ENCODE measurements at places on chromosomes 4 and X.

GRCh38 chr4:105234582-105234981, 87.9 kb downstream of the TET2 start:
- DNase-seq, result no peak

- DNase-seq, result no peak
These were observed 627.0 kb downstream of the BCOR start for GRCh38 chrX:39470588-39471407.

DNA sequence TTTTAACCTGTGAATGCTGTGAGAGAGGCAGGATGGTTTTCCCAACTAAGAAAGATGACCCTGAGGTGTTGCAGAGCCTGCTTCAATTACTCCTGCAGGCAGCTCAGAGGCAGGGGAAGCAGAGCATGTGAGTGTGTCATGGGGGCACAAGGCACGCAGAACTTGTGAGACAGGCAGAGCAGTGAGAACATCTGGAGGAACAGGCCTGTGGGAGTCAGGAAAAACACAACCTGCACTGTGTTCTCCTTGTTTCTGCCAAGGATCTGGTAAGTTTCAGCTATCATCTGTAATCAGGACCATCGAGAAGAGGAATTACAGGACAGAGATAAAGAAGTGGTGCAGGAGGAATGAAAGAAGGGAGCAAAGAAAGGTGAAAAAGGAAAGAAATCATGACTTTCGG, 741.8 kb upstream of the INTU start:
- DNase-seq, result no peak

DNA sequence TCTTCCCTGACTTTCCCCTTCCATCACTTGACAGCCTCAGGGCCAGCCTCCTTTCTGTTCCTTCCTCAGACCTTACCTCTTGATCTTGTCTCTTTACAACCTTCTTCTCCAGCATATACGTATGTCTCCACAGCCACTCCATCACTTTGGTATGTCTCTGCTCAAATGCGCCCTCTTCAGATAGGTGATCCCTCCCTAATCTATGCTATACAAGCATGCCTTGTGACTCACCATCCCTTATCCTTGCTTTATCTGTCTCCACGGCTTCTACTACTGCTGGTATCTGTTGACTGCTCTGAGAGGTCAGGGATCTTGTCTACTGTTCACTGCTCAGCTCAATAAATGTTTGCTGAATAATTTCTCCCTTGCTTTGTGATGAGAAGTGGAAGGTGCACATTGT, 9.0 kb downstream of the ARAP2 start:
- DNase-seq, result no peak

DNA sequence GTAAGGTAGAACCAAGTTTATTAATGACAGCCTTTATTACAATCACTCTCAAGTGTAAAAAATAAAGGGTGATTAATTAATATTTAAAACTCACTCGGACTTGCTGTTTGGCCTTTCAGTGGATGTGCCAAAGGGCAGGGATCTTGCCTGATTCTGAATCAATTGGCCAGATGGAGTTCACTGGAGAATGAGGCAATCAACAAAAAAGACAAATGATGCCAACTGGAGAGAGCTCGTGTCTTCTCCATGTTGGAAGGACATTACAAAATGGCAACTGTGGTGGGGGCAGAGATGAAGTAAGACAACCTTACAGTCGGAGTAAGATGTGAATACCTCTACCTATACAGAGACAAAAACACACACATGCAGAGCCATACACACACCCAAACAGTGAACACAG, 188.0 kb downstream of the TSPAN5 start:
- DNase-seq, result no peak

GRCh38 chrX:8366481-8366880, 98.1 kb upstream of the VCX3B start:
- DNase-seq, result no peak

DNA sequence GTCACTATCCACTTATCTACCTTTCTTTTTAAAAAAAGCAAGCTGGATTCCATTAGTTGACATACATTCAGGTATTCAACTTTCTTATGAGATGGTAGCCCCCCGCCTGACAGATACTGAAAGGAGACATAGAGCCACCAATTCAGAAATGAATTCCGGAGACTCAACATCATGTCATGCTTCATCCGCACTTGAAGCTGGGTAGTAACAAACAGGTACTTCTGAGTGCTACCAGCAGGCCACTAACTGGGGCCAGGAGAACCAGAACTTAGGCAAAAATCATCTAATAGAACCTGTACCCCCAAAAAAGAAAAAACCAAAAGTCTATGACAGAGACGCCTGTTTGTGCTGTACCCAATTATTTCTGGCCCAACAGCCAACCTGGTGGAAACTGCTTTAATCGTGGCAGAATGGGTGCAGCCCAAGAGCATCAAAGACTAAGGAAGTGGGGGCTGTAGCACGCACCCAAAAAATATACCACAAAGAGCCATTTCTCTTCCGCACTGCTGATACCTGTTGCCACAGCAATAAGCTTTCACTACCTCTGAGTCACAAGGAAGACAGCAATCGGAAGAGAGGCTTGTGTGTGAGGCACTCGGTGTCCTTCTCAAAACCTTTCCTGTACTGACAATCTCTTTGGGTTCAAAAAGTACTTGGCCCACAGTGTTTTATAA, 84.8 kb downstream of the AFAP1 start:
- DNase-seq, result no peak

DNA sequence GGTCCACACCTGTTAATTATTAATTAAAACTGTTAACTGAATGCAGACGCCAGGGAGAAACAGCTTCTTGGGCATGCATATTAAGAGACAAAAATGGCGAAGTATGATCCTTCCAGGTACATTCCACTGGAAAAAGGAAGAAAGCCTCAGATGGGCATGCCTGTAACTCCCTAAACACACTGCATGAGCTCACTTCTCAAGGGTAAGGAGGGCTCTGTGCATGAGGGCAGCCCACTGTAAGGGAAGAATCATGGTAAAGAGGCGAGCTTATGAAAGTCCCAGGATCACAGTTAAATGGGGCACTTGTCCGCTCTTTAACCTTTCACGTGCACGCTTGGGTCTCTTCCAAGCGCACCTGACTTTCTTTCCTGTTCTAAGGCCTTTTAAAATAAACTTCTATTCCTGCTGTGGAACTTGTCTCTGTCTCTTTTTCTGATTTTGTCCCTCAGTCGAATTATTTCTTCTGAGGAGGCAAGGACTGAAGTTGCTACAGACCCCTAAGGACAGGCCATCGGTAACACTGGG, 321.7 kb downstream of the PPP1R2C start:
- no peak for DNase-seq

- DNase-seq, result no peak
These were observed 44.9 kb downstream of the HAND2 start for GRCh38 chr4:173485164-173485563.

DNA sequence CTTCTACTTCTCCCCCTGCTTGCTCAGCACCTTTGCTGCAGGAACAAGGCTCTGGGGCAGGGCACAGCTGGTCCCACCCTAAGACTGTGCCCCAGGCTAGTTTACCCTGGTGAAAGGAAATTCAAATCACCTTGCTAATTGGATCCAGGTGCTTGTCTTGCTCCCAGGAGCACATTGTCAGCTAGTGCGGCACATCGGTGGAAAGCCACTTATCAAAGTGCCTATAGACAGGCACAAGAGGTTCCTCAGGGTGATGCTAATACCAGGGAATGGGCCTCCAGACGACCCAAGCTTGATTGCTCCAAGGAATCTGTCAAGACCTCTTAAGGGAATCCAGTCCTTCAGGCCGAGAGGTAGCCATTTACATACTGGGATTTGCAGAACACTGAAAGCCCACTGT, 64.5 kb upstream of the PRPS1 start:
- no peak for DNase-seq

DNA sequence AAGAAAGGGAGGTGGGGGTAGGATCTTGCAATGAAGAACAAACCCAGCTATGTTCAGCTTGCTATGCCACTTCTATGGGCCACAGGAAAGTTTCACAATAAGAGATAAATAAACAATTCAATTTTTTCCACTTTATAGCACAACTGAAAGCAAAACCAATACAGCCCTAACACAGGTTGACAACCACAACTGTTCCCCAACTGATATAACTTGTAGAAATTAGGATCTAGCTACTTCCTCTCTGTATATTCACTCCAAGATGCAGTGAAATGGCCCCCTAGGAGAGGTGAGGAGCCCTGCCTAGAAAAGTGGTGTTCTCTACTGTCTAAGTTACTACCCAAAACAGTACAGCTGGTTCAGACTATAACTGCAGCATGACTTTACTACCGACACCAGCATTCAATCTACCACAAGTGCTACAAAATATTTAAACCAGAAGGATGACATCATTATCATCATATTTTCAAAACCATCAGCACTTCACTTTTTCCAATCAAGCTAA, 77.0 kb downstream of the FBXW7 start:
- no peak for DNase-seq

- DNase-seq, result no peak
These were observed 465.1 kb downstream of the PDHA2 start for GRCh38 chr4:96305030-96305429.

- no peak for DNase-seq
These were observed 480.8 kb upstream of the TECRL start for GRCh38 chr4:64889906-64890610.

DNA sequence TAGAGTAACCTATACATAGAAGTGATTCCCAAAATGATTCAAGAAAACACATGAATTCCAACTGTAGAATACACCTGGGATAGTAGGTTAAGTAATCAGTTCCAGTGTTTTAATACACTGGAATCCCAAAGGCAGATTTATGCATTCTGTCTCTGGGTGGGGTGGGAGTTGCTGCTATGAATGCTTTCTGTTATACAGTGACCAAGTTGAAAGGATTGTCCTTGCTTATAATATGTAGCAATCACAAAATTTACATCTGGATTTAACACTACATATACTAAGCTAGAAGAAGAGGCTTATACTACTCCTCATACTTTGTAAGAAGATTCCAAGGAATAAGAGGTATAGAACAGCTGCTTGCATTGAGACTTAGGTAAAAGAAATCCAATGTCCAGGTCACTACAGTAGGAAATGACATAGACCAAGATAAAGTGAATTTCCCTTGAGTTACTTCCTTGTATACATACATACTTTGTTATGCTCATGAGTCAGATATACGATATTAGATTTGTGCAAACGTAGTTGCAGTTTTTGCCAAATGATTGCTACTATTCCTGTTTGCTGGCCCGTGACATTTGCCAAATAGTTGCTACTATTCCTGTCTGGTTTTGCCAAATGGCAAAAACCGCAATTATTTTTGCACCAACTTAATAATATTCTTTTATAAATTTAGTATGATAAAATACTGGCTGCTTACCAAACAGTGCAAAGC, 210.5 kb upstream of the DIAPH2 start:
- no peak for DNase-seq

GRCh38 chrX:4484266-4484665, 770.8 kb upstream of the PRKX start:
- no peak for DNase-seq

DNA sequence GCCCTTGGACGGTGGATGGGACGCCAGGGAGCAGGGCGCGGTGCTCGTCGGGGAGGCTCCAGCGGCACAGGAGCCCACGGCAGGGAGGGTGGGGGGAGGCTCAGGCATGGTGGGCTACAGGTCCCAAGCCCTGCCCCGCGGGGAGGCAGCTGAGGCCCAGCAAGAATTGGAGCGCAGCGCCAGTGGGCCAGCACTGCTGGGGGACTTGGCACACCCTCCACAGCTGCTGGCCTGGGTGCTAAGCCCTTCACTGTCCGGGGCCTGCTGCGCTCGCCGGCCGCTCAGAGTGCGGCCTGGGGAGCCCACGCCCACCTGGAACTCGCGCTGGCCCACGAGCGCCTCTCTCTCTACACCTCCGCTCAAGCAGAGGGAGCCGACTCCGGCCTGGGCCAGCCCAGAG, 8.6 kb downstream of the CD38 start:
- DNase-seq, result no peak

GRCh38 chrX:136714626-136715599, 65.8 kb downstream of the ARHGEF6 start:
- DNase-seq, result no peak

GRCh38 chr4:117817301-117817700, 217.0 kb upstream of the NDST3 start:
- no peak for DNase-seq

- DNase-seq, result no peak
These were observed 97.0 kb downstream of the MID1IP1 start for GRCh38 chrX:38898261-38898660.

- no peak for DNase-seq
These were observed 808.3 kb downstream of the RPA4 start for GRCh38 chrX:97691901-97692455.

DNA sequence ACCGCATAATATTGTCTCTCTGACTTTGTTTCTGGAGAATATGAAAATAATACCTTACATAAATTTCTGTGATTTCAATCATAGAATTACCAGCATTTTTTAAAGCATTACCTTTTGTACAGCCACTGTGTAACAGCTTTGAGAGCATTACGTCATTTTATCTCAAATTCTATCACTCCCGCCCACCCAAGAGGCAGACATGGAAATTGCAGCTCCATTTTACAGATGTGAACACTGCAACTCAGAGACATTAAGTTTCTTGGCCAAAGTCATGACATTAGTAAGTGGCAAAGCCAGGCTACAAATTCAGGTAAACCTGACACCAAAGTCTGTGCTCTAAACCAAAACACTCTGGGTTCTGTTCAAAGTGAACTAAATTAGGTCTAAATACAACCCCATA, 33.6 kb upstream of the KDR start:
- no peak for DNase-seq

DNA sequence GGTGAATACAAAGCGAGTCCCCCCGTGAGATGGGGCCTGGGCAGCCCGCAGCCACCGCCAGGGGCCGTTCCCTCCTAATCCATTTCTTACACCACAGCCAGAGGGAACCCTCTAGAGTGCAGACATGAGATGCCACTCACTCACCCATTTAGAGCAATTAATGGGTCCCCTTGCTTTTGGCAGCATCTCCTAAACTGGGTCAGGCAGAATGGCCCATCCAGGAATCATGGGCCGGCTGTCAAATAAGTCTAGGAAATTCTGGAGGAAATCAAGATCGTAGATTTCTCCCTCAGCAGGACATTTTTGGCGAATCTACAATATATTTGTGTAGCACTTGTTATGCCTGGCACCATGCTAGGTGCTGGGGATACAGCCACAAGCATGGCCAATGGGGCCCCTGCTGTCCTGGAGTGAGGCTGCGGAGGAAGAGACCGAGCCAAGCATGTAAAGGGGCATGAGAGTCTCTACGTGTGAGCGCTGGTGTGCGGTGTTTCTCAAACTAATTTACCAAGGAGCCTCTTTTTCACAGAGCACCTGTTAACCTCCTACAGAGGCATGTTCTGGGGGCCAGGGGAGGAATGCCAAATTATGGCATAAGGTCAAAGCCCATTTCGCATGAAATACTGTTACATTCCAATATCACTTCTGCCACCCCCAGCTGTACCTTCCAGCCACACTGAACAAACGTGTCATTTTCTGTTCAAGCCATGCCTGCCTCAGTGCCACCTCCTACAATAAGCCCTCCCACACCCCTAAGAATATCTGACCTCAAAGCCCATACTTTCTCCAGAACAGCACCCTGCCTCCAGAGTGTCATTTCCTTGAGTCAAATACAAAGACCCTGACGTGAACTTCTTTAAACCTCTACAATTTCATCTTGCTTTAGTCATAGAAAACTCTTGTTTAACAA, 28.1 kb upstream of the JAKMIP1 start:
- DNase-seq, result no peak

GRCh38 chr4:163495900-163496299, 1.4 kb downstream of the TMA16 start:
- DNase-seq, result no peak

GRCh38 chr4:3682236-3683076, 83.7 kb upstream of the ADRA2C start:
- no peak for DNase-seq
